HT-29 (cell line): ENCODE measurements at places on chromosomes 7 and 10. TPM values are rescaled to one million over a fixed set of nuclear protein-coding genes. Genes with fewer than 3 reads are reported as not detected.

DNA sequence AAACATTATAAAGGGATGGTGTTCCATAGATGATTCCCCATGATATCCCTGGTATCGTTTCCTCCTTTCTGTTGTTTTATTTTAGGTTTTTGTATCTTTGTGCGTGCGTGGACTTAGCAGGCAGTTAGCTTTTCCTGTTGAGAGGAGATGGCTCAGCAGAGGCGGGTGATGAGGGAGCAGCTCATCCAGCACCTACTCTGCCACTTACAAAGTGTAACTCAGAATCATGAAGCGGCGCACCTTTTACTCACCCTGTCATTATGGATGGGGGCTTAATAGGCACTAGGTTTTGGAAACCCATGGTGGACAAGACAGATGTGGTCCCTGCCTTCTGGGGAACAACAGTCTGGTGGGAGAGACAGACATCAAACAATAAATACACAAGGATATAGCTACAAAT lies 17.1 kb downstream of the FAM241B start:
- no peak for DNase-seq

DNA sequence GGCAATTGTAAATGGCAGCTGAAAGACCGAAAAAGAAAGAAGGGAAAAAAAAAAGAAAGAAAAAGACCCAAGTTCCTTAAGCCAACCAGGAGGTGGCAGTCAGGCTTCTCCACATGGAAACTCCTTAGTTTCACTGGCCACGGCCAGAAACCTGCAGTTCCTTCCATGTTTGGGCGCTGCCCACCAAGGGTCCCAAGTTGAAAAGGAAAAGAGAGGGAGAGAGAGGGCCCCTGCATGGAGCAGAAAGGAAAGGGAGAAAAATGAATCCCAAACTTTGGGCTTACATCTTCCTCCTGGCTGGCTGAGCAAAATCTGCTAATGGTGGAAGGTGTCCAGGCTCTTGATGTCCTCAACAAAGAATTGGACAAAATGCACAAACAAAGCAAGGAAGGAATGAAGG lies 31.8 kb upstream of the ABCA13 start:
- peak; percentile 62 for DNase-seq

DNA sequence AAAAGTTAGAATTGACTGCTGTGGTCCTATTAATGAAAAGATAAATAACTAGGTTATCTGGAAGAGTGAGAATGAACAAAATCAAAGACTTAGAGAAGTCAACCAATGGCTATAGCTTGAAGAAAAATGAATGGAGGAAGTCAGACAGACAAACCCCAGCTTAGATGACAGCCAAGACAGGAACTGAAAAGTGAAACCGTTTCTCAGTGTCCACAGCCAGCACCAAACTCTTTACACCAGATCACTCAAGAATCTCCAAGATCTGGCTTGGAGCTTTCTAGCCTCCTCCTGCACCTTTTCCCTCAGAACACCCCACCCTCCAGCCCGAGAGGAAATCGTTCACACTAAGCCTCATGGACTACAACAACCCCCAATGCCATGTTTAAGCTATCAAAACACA lies 167.0 kb downstream of the SFMBT2 start:
- DNase-seq: no peak

HKDC1 gene
- total RNA-seq: 27.5 and 29.7 TPM in 2 replicates

BAIAP2L1 gene
- total RNA-seq: 46.2 and 48.0 TPM in 2 replicates

- DNase-seq: no peak
Measured at GRCh38 chr10:95694665-95695064, 938 bp upstream of the TCTN3 start.
